ENCODE measurements at places on chromosomes 4 and X.
A peak's percentile ranks its signal among the peaks of the same experiment; 100 is the strongest.

DNA sequence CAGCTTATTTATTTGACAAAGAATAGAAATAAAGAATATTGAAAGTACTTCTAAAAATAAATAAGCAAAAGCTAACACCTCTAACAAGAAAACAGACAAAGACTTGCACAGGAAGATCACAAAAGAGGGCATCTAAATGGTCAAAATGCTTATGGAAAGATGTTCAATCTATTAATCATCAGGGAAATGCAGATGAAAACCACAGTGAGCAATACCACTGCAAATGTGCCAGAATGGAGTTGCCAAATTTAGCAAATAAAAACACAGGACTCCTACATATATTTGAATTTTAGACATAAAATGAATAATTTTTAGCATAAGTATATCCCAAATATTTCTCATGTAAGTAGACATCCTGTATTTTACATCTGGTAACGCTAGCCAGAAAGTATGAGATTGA is 56.1 kb upstream of the HPGD start:
- DNase-seq, result peak; percentile 4

DNA sequence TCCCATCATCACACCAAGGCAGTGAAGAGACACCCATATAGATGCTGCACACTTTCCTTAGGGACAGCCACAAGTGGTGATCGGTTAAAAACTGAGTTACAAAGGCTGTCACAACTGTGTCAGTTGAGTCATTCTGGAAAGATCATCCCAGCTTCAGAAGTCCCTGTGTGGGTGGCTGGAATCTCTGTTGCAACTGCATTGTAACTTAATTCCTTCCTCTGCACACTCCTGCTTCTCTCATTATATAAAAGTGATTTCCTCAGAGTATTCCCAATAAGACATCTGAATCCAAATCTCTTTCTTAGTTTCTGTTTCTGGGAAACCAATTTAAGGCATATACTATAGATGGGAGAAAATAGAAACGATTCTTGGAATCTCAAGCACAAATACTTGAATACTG is 88.1 kb downstream of the FSTL5 start:
- DNase-seq, result no peak

DNA sequence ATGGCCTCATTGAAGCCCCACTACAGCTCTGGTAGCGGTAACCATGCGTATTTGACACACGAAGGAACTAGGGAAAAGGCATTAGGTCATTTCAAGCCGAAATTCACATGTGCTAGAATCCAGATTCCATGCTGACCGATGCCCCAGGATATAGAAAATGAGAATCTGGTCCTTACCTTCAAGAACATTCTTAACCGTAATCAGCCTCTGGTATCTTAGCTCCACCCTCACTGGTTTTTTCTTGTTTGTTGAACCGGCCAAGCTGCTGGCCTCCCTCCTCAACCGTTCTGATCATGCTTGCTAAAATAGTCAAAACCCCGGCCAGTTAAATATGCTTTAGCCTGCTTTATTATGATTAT is 876 bp downstream of the HPRT1 start:
- DNase-seq, result no peak

- DNase-seq, result no peak
Observed at GRCh38 chr4:139219450-139220055, 42.5 kb upstream of the ELF2 start.

GRCh38 chr4:129094347-129094746 is 1.0 kb upstream of the SCLT1 start:
- no peak for DNase-seq

GRCh38 chrX:123920105-123920785 is 41.3 kb upstream of the STAG2 start:
- DNase-seq, result peak; percentile 80

All from astrocyte of the cerebellum (primary cell).